ENCODE measurements at places on chromosomes 4 and X. TPM values are rescaled to one million over a fixed set of nuclear protein-coding genes. Genes with fewer than 3 reads are reported as not detected.

DNA sequence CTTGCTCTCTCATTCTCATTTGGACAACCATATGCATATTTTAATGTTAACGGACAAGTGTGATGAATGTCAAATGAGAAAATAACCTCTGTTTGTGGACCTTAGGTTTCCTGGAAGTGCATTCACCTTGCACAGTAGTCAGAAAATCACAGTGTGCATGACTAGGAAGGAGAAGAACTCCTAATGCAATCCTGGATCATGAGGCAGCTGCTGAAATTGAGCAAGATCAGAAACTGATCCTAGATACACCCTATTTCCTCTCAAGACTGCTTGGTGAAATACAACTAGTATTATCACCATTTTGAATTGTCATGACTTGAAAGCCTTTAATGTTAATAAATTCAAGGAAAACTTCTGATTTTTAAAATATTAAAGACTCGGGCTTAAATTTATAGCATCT is 1148.9 kb downstream of the STIM2 start:
- no peaks in the 10 kb centered on the region for H3K36me3 ChIP-seq
- H3K4me3 ChIP-seq, result no peak overlapping the region
- no peak for DNase-seq
- no peak overlapping the region for H3K27ac ChIP-seq
- H3K27me3 ChIP-seq, result no peaks in the 10 kb centered on the region

DNA sequence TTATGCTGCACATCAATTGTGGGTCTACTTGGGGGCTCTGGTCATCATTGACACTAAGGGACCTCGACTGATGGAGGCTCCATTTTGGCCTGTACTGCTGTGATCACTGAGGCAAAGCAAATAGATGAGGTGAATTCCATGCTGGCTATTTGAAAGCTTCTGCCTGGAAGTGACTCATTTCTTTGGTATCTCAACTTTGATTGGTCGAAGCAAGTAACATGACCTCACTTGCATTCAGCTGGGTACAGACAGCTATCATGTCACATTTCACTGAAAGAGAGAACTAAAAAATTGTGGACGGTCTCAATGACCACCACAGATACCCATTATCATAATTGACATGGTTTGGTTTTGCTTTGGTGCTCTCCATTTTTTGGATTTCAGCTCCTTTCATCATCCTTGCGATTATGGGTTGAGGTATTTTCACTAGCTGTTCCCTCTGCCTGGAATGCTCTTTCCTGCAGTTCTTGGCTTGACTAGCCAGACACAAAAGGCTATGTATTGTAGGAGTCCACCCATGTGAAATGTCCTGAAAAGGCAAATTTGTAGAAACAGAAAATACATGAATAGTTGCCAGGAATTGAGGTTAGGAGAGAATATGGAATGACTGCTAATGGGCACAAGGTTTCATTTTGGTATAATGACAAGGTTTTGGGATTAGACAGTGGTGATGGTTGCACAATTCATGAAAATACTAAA is 369.2 kb upstream of the LCORL start:
- H3K4me1 ChIP-seq, result peaks cover 5% of the 10 kb centered on the region
- H3K27me3 ChIP-seq, result peaks cover under 1% of the 10 kb centered on the region
- no peak for DNase-seq
- H3K4me3 ChIP-seq, result no peak overlapping the region
- H3K36me3 ChIP-seq, result no peaks in the 10 kb centered on the region

- no peaks in the 10 kb centered on the region for H3K4me1 ChIP-seq
- no peaks in the 10 kb centered on the region for H3K27me3 ChIP-seq
- no peak for DNase-seq
- H3K27ac ChIP-seq, result no peak overlapping the region
- H3K36me3 ChIP-seq, result no peaks in the 10 kb centered on the region
These were observed 5.4 kb upstream of the ACE2 start for GRCh38 chrX:15606136-15606535.

GRCh38 chrX:137479386-137479785 is 86.5 kb upstream of the ZIC3 start:
- no peak for DNase-seq
- no peaks in the 10 kb centered on the region for H3K36me3 ChIP-seq
- no peaks in the 10 kb centered on the region for H3K4me1 ChIP-seq
- no peaks in the 10 kb centered on the region for H3K27me3 ChIP-seq
- no peak overlapping the region for H3K4me3 ChIP-seq
- no peak overlapping the region for H3K27ac ChIP-seq

DNA sequence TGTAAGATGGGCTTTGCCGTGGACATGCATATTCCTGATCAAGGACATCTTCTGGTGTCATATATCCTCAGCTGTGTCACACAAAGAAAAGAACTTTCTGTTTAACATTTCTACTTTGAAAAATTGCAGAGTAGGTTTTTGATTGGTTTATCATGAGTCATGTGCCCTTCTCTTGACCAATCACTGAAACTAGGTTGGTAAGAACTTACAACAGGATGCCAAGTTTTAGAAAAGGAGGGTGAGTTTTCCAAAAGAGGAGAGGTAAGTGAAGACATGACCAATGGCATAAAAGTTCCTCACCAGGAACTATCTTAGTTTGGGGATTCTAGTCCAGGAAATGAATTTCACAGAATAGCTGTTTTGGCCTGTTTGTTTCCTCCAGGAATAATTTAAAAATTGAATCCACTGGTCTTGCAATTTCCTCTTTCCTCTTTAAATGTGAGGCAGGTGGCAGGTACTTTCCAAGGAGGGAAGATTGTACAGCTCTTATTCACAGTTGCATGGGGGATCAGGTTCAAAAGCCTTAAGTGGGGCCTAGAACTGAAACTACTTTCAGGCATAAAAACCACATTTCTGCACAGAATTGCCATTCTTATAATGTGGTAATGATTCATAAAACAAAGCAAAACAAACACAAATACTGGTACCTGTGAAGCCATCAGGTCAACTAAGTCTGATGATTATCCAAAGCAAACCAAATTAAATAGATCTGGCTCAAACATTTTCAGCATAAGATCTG is 1114.5 kb upstream of the LCORL start:
- H3K4me3 ChIP-seq, result no peak overlapping the region
- DNase-seq, result no peak
- H3K36me3 ChIP-seq, result no peaks in the 10 kb centered on the region
- H3K27ac ChIP-seq, result no peak overlapping the region
- no peaks in the 10 kb centered on the region for H3K4me1 ChIP-seq

DNA sequence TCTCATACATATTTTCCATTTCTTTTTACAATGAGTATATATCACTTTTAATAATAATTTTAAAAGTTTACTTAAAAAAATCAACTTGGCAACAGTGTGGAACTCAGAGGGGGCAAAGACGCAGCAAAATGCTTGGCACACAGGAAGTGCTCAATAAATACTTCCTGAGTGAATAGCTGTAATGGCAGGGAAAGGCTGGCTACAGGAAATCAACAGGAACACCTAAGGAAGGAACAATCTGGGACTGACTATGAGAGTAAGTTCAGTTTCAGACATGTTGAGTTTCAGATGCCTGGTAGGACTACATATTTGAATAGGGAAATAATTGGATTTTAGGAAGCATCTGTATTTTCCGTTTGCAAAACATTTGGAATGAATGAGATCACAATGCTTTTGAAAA is 137.6 kb downstream of the SCLT1 start:
- DNase-seq, result peak; percentile 30
- H3K36me3 ChIP-seq, result no peaks in the 10 kb centered on the region
- no peaks in the 10 kb centered on the region for H3K27me3 ChIP-seq
- H3K4me1 ChIP-seq, result peaks cover 11% of the 10 kb centered on the region

MAOB gene
- not detected for total RNA-seq

- no peak for DNase-seq
- H3K27ac ChIP-seq, result no peak overlapping the region
- H3K4me3 ChIP-seq, result no peak overlapping the region
- no peaks in the 10 kb centered on the region for H3K4me1 ChIP-seq
- no peaks in the 10 kb centered on the region for H3K36me3 ChIP-seq
These were observed 9.2 kb upstream of the VAMP7 start for GRCh38 chrX:155871934-155872333.

GRCh38 chr4:74033739-74034138 is 4.8 kb downstream of the CXCL3 start:
- no peaks in the 10 kb centered on the region for H3K36me3 ChIP-seq
- peaks cover 14% of the 10 kb centered on the region for H3K4me1 ChIP-seq
- H3K4me3 ChIP-seq, result no peak overlapping the region

GRCh38 chr4:158346576-158346975 is 136.3 kb downstream of the TMEM144 start:
- H3K27ac ChIP-seq, result no peak overlapping the region
- no peaks in the 10 kb centered on the region for H3K36me3 ChIP-seq
- no peak overlapping the region for H3K4me3 ChIP-seq
- DNase-seq, result no peak
- H3K4me1 ChIP-seq, result no peaks in the 10 kb centered on the region

MAGED4 gene
- total RNA-seq, result 25.3 TPM

FAM199X gene
- total RNA-seq, result 16.8 TPM

TMSB15A gene
- 6.7 TPM for total RNA-seq

PAGE2 gene
- total RNA-seq, result not detected

DNA sequence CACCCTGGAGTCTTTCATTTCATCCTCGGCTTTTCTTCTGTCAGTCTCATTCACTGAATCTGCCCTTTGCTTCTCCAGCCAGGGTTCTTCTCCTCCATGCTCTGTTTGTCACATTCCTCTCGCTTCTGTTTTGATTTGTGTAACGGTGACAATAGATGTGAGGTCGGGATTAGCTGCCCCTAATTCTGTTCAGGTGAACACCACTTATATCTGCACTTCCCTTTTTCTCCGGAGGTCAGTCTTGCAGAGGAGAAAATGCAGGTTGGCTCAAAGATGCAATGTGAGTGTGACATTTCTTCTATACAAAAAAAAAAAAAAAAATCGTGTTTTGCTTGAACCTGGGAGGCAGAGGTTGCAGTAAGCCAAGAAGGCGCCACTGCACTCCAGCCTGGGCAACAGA is 262.9 kb downstream of the ASMT start:
- H3K27ac ChIP-seq, result no peak overlapping the region
- H3K4me1 ChIP-seq, result no peaks in the 10 kb centered on the region
- H3K27me3 ChIP-seq, result no peaks in the 10 kb centered on the region

SLIT2 gene
- 28.2 TPM for total RNA-seq

- no peak for DNase-seq
- no peaks in the 10 kb centered on the region for H3K27me3 ChIP-seq
- no peaks in the 10 kb centered on the region for H3K4me1 ChIP-seq
- H3K36me3 ChIP-seq, result no peaks in the 10 kb centered on the region
These were observed 274.6 kb downstream of the NAF1 start for GRCh38 chr4:162891788-162892707.

SPIN2A gene
- total RNA-seq, result 0.76 TPM

DNA sequence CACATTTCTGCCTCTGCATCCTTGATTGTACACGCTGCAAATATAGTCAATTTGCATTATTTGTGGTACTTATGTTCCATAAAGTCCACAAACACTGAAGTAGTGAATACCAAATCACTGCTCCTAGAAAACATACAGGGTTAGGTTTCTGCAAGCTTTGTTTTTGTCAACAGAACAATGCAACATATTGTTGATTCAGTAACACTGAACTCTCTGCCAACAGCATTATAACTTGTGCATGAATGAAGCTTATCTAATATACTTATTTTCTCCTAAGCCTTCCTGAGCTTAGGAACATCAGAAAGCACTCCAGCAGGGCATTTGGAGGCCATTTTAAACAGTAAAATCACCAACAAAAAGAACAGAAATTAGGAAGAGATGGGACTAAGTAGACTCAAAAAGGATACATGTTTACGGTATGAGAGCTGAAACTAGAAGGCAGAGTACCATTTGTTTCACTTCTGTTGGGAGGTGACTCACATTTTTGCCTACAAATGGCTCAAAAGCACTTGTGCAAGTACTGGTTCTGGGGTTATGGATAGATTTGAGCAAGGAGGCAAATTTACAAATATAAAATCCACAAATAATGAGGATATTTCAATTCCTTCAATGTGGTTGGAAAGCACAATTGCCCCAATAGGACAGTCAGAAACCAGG is 14.1 kb downstream of the COX18 start:
- H3K27me3 ChIP-seq, result no peaks in the 10 kb centered on the region
- H3K4me3 ChIP-seq, result no peak overlapping the region
- peaks cover 5% of the 10 kb centered on the region for H3K4me1 ChIP-seq
- H3K27ac ChIP-seq, result no peak overlapping the region
- peaks cover 9% of the 10 kb centered on the region for H3K36me3 ChIP-seq
- no peak for DNase-seq

DNA sequence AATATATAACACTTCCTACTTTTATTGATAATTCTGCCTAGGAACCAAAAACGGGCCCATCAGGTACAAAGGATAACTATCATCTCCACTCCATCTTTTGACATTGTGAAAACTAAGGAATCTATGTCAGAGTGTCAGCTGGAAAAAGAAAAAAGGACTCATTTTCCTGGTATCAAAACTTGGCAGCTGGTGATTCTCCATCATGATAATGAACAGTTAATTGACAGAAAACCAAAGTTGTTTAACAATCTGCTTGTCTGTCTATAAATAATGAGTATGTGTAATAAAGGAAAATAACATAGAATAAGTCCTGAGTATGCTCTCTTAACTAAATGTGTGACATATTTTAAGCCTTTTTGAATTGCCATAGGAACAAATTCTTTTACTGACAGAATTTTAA is 31.4 kb downstream of the CXorf58 start:
- no peak overlapping the region for H3K27ac ChIP-seq
- H3K36me3 ChIP-seq, result no peaks in the 10 kb centered on the region
- no peak for DNase-seq
- no peaks in the 10 kb centered on the region for H3K4me1 ChIP-seq
- H3K4me3 ChIP-seq, result no peak overlapping the region
- H3K27me3 ChIP-seq, result peaks cover 2% of the 10 kb centered on the region

- H3K4me1 ChIP-seq, result no peaks in the 10 kb centered on the region
- H3K27me3 ChIP-seq, result no peaks in the 10 kb centered on the region
- no peaks in the 10 kb centered on the region for H3K36me3 ChIP-seq
- H3K27ac ChIP-seq, result no peak overlapping the region
These were observed 121.3 kb downstream of the GPR143 start for GRCh38 chrX:9644335-9644734.

DNA sequence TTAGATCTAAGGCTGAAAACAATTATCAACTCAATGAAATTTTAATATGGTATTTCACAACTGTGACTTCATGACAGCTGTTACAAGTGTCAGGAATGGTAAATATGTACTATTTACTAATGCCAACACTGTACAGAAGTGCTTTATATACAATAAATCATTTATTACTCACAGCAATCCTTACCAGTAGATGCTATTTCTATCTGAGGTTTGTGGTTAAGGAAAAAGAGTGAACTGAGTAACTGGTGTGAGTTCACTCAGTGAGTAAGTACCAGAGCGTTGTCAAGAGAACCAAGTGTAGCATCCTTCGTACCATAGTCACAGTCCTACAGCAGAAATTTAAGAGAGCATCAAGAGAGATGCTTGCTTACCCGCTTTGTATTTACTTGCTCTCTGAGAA is 23.3 kb downstream of the MTHFD2L start:
- no peaks in the 10 kb centered on the region for H3K27me3 ChIP-seq
- H3K4me3 ChIP-seq, result no peak overlapping the region

- H3K27ac ChIP-seq, result no peak overlapping the region
- H3K27me3 ChIP-seq, result no peaks in the 10 kb centered on the region
- no peak for DNase-seq
- H3K36me3 ChIP-seq, result no peaks in the 10 kb centered on the region
- no peak overlapping the region for H3K4me3 ChIP-seq
These were observed 35.8 kb downstream of the FAT4 start for GRCh38 chr4:125350470-125351135.
